ENCODE measurements at places on chromosomes 13 and 19.
A peak's percentile ranks its signal among the peaks of the same experiment; 100 is the strongest.

- peak; percentile 11 for DNase-seq
Observed at GRCh38 chr13:113579686-113580085, 4.9 kb upstream of the TFDP1 start.

DNA sequence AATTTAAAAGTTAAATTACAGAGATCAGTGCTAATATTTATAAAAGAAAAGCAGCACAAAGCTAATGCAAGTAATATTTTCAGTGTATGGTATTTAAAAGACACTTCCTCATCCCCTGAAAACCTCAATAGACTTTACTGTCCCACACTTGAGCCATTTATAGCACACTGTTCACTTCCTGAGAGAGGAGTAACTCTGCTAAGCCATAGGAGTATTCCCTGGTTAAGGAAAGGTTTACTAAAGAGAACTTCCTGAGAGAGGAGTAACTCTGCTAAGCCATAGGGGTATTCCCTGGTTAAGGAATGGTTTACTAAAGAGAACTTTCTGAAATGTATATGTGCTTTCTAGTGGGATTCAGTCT, 159.4 kb downstream of the NHLRC3 start:
- DNase-seq: no peak

DNA sequence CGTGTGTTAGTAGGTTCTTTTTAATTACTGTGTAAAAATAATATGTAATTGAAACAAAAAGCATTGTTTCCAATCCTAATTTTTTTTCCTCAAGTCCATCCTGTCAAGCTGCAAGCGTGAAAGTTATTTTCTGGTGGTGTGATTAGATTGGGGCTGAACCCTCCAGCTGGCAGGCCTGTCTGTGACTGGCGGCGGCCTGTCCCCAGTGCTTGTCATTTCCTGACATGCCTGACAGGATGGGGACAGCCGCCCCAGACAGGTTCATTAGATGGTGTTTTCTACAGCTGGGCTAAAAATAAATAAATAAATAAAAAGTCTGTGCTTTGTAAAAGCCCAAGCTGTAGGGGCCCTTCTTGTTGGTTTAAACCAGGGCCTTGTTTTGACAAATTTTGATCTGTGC, 53.7 kb upstream of the MAB21L1 start:
- DNase-seq: no peak

- no peak for DNase-seq
Observed at GRCh38 chr13:25192489-25192888, 20.4 kb upstream of the AMER2 start.

- no peak for DNase-seq
Observed at GRCh38 chr13:113383089-113383488, 19.2 kb upstream of the GRTP1 start.

DNA sequence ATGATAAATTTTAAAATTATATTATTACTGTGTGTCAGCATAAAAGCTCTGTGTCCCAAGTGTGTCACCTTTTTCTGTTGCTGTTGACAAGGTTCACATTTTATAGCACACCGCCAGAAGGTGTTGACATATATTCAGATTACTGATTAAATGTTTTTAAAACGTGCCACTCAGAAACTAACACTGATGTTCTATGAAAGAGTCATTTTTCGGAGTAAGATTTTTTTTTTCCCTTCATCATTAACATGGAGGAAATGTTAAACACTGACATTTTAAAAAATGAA, 197.5 kb downstream of the TM9SF2 start:
- DNase-seq: no peak

- DNase-seq: no peak
Observed at GRCh38 chr13:85797311-85797710, 1.9 kb downstream of the SLITRK6 start.

DNA sequence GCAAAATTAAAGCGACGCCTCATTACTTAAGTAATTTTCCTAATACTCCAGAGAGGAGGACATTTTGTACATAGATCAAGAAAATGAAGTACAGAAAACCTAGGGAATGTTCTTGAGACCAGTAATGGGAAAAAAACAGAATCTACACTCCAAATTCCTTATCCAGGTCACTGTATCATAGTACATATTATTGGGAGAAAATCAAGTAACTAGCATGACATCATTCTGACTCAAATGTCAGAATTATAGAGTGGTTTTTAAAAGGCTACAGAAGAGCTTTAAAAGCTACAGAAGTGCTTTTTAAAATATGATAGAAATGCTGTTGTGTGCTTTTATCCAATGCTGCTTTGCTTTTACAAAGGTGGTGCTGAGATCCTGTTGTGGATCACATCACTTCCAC, 86.3 kb upstream of the SLC15A1 start:
- DNase-seq: no peak

All from lower lobe of right lung (tissue), 2 donors.